ENCODE measurements at places on chromosomes 4 and X. TPM values are rescaled to one million over a fixed set of nuclear protein-coding genes. Genes with fewer than 3 reads are reported as not detected.

GRCh38 chr4:188992706-188993105 lies 853.5 kb downstream of the TRIML1 start:
- DNase-seq: peak; percentile 64

GRCh38 chr4:110611968-110612447 lies 10.9 kb downstream of the PITX2 start:
- no peak for DNase-seq

- DNase-seq: no peak
Observed at GRCh38 chr4:139557556-139558110, 1.6 kb upstream of the SETD7 start.

DNA sequence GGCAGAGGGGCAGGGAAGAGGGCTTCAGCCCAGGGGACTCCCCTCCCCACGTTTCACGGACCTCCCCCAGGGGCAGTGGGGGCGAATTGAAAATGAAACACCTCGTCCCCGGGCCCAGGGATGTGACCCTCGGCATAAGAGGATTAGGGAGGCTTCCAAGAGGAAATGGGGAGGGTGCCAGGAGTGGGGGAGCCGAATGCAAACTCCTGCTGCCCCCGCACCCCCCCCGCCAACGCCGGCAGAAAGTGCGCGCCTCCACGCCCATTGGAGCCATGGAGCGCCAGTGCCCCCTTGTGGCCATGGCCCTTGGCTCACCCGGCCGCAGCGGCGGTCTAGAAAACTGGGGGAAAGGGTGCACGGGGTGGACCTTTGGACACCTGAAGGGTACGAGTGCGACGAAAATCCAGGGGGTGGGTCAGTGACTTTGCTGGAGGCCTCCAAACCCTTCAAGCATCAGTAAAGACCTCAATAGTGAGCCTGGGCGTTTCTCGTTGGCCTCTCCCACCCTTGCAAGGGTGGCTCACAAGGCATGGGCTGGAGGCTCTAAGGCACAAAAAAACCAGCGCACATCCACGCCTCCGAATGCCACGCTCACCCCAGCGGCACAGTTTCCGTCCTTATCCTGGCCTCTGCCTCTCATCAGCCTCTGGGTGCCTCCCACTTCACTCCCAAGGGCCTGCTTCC lies 120.8 kb upstream of the PJA1 start:
- no peak for DNase-seq

GRCh38 chrX:861340-861890 lies 230.8 kb downstream of the SHOX start:
- DNase-seq: no peak

DNA sequence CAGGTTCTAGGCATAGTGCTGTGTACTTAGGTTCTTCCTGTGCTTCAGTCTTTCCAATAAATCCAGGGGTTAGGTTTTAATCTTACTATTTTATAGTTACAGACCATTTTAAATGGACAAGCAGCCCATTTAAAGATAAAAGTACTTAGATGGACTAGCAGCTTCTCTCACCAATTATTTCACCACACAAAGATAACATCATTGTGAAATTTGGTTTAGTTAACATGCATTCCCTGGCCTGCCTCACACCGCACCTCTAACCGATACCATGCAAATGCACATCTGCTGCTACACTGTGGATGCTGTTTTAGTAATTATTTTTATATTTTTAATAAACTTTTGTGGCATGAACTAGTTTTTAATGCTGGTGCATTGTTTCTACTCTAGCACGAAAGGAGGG lies 252.6 kb downstream of the RAPGEF2 start:
- no peak for DNase-seq

GRCh38 chr4:10237131-10237530 lies 120.5 kb upstream of the WDR1 start:
- no peak for DNase-seq

DNA sequence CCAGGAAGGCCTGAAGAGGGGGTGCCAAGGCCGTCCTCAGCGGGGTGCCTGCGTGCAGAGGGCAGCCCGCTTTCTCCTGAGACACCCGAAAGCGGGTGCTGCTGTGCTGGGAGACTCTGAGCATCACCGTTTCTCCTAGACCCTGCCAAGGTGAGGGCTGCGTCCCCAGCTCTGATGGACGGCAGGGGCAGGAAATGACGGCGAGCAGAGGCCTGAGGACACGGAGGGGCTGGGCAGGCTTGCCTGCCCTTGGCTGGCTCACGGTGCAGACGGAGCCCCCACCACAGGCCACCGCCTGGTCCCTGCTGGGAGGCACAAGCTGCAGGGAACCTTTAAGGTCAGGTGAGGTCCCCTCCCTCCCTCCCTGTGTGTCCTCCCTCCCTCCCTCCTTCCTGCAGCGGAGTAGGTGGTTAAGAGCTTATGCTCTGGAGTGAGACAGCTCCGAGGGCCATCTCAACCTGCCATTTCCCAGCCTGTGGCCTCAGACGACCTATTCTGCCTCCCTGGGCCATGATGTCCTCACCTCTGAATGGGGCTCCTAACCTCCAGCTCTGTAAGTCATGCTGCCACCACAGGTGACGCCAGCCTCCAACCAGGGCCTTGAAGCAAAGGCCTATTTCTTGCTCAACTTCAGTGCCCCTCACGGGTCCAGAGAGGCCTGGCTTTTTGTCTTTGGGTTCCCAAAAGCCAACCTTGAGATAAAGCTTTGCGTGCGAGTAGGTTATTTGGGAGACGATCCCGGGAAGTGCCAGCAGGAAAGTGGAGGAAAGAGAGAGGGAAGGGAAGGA lies 54.2 kb upstream of the GRPEL1 start:
- DNase-seq: no peak

GRCh38 chrX:154465601-154466000 lies 7.5 kb downstream of the PLXNA3 start:
- DNase-seq: no peak

- DNase-seq: no peak
Observed at GRCh38 chr4:105129286-105130040, 17.2 kb upstream of the TET2 start.

ZDHHC15 gene
- not detected for polyA plus RNA-seq

HPSE gene
- polyA plus RNA-seq: 0.09 TPM

Data from IMR-90 (cell line).